ENCODE measurements at places on chromosomes 16 and 17.

DNA sequence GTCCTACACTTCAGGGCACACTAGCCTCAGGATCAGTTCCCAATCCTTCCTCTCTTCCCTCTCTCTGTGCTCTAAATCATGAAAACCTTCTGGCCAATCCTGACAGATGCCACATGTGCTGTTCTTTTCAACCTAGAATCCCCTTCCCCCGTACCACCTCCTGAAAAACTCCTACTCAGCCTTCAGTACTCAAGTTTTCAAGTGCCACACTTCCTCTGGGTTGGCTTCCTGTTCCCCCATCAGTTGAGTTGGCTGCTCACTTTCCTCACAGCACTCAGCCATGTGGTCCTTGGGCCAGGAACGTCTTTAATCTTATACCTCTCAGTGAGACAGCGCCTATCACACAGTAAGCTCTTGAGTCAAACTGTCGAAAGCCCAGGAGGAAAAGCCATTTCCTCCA is 3.3 kb downstream of the ASPHD1 start:
- no peak for DNase-seq

DNA sequence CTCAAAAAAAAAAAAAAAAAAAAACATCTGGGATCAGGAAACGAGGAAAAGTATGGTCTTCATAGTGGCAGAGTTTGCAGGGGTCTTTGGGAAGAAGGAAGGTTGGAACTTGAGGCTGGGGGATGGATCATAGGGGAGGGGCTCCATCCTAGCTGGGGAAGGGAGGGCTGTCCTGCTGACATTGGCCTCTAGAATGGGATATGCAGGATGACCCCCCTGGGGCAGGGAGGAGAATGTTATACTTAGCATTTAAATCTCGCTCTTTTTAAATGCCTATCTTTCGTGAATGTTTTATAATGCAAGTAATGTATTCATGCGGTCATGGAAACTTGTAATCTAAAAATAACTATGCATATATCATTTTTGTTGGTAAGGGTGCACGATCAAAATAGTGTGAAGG is 33.2 kb downstream of the TMEM235 start:
- DNase-seq = no peak

DNA sequence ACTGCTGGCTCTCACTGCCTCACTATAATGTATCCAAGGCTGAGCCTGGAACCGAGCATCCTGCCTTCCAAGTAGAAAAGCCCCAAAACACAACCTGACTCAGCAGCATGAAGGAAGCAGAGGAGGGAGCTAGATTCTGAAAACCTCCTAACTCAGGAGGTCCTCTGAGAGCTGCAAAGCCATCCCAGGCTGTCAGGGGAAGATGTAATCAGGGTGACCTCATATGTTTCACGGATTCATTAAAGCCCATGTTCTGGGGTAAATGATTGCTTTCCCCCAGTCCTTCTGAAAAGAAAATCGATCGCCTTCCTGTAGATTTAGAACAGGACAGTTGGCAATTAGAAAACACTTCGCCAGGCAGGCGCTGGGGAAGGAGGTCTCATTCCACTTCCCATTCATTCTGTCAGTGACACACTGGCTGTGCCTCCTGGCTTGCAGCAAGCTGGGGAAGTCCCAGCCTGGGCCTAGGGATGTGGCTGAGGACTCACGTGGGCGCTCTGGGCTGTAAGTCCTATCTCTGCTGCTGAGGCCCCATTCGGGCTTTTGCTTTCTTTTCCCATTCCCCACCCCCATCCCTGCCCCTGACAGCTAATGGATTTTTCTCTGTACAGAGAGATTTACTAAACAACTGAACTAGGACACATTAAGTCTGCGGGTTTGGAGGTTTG is 75.7 kb upstream of the TMEM132E start:
- DNase-seq = no peak

- DNase-seq = no peak
Measured at GRCh38 chr17:30908717-30909420, 2.8 kb upstream of the TEFM start.

Measured in stimulated activated CD8-positive, alpha-beta memory T cell treated with anti-CD3 and anti-CD28 coated beads, Interleukin-2, amount 100 ng/mL, for 48 hours (primary cell).